Iris pigment epithelial cell (primary cell): ENCODE measurements at places on chromosomes 2 and 18.

DNA sequence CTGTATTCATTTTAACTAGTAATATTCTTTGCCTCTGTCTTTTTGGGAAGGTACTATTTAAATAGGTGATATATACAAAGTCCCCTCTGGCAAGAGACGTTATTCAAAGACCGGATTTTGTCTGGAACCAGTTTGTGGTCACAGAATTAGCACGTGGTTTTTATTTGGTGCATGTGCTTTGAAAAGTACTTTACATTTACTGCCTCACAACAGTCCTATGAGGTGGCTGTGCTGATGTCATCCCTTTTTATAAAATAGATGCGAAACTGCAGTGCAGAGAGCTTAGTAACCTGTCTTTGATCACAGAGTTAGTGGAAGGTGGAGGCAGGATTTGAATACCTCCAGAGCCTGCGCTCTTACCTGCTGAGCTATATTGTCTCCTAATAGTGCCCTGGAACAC, 4.0 kb downstream of the LPIN1 start:
- DNase-seq: no peak

DNA sequence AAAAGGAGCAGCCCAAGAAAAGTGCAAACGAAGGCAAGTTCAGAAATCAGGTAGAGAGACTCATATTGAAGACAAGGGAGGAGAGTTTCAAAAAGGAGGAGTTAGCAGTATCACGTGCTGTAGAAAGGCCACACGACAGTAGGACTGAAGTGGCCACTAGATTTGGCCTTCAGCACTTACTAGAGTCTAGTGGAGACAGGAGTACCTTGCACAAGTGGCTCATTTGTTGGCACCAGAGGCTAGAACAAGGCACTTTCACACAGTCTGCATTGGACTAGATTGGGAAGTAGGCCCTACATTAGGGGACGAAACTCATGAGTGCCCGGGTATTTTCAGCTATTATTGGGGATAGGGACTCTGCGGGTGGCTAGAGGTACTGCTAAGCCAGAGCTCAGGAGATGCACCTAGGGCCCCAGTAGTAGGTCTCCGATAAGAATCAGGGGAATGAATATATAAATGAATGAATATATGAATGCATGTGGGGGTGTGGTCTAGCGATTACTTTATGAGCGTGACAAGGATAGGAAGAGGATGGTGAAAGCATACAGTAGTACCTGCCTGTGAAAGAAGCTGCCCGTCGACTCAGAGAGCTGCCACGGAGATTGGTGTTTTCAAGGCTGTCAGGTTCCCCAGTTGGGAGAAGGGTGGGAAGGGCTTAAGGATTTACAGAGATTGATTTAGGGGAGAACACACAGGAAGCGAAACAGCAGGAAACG, 1.4 kb upstream of the NCOA1 start:
- no peak for DNase-seq

DNA sequence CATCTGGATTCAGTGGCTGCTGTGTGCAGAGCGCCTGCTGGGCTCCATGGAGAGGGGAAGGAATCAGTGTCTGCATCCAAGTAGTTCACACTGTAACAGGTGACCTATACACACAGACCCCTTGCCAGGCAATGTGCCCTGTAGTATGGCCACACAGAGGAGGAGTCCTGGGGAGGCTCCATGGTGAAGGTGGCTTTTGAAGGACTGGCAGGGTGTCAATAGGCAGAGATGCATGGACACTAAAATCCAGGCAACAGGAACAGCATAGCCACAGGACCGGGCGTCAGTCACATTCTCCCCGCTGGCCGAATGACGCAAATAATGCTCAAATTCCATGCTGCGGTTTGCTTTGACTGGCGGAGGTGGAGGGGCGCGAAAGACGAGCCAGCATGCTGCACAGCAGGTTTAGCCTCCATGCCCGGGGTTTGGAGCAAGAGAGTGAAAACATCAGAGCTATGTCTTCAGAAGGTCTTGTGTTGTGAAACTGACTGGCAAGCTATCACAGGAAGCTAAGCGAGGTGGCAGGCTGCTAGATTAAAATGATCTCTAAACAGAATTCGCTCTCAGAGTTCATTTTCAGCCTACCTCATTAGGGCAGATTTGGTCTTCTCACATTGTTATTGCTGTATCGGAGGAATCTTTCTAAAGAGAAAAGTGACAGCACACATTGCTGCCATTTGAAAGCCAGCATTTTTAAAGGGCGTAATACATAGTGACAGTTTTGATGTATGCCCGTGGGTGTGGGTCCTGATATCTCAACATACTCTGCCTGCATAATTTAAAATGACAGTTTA, 1.2 kb upstream of the CHMP1B start:
- peak; percentile 94 for DNase-seq

DNA sequence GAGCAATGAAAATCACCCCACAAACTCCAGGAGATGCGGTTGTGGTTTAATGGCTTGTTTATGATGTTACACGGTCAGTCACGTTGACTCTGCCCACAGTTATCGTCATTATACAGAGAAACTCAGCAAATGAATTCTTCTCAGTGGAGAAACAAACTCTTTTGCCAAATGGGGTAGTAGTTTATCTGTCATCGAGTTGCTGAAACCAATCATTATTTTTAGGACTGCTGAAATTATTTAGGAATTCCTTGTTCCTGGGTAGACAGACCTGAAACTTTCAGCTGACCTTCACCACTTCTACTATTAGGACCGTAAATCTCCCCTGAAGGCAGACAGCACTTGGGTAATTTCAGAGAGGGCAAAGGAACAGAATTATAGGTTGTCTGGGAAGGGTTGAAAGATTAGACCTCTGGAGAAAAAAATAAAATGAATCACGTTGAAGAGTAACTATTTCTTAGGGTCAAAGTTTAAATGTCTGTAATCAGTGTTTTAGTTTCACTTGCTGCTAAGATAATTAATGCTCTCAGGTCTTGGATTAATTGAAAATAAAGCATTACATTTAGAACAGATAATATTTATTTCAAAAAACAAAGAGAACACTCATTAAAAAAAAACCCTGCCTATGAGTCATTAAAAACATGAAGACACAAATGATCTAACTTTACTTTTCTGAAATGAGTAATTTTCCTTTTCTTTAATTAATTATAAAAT, 52.1 kb upstream of the LYPD6 start:
- no peak for DNase-seq

GRCh38 chr2:45288532-45289417, 279.5 kb upstream of the SIX2 start:
- DNase-seq: peak; percentile 79

DNA sequence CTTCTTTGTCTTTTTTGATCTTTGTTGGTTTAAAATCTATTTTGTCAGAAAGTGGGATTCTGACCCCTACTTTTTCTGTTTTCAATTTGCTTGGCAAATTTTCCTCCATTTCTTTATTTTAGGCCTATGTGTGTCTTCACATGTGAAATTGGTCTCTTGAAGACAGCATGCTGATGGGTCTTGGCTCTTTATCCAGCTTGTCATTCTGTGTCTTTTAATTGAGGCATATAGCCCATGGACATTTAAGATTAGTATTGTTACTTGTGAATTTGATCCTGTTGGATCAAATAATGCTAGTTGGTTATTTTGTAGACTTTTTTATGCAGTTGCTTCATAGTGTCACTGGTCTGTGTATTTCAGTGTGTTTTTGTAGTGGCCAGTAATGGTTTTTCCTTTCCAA, 26.3 kb upstream of the DSG1 start:
- no peak for DNase-seq

GRCh38 chr2:67240507-67240906, 156.6 kb upstream of the ETAA1 start:
- DNase-seq: peak; percentile 53

- no peak for DNase-seq
These were observed 113.7 kb upstream of the NCK2 start for GRCh38 chr2:105631011-105631410.

GRCh38 chr2:173762221-173762620, 203.0 kb downstream of the SP3 start:
- no peak for DNase-seq

GRCh38 chr2:237878-238277, 26.0 kb downstream of the SH3YL1 start:
- DNase-seq: no peak

DNA sequence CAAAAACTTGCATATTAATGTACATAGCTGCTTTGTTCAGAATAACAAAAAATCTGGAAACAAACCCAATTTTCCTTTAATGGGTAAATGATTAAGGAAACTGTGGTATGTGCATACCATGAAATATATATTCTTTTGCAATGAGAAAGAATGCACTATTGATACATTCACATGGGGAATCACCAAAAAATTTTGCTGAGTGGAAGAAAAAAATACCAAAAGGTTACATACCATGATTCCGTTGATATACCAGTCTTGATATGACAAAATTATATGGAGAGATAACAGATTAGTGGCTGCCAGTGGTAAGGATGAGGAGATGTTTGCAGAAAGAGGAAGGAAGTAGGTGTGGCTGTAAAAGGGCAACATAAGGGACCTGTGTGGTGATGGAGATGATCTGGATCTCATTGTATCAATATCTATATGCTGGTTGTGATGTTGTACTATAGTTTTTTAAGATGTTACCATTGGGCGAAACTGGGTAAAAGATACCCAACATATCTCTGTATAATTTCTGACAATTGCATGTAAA, 54.6 kb upstream of the BCL2L11 start:
- DNase-seq: no peak

GRCh38 chr2:236714080-236714479, 144.5 kb downstream of the ACKR3 start:
- DNase-seq: no peak

DNA sequence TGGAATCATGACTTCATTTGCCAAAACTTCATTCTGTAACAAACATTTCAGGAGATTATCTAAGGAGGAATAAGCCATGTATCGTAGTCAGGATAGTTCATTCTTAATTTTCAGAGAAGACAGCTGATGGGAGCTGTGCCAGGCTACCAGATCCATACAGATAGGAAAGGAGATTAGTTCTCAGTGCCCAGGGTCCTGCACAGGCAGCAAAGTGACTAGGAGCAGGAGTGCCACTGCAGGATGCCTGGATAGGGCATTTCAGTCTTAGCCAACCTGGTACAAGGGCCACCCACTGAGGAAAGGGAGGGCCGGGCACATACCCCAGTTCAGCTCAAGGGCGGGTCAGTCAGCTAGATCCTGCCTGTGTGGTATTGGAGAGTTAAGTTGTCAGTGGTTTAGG, 6.7 kb upstream of the OSR1 start:
- no peak for DNase-seq

GRCh38 chr2:73931531-73932500, 5.1 kb downstream of the DGUOK start:
- DNase-seq: peak; percentile 73
